ENCODE measurements at places on chromosomes 3 and 15. TPM values are rescaled to one million over a fixed set of nuclear protein-coding genes. Genes with fewer than 3 reads are reported as not detected.

- H3K36me3 ChIP-seq: no peaks in the 10 kb centered on the region
- peaks cover 6% of the 10 kb centered on the region for H3K4me1 ChIP-seq
- DNase-seq: no peak
- H3K27ac ChIP-seq: no peak overlapping the region
- no peak overlapping the region for H3K4me3 ChIP-seq
Observed at GRCh38 chr3:13027154-13027553, 46.1 kb downstream of the IQSEC1 start.

DNA sequence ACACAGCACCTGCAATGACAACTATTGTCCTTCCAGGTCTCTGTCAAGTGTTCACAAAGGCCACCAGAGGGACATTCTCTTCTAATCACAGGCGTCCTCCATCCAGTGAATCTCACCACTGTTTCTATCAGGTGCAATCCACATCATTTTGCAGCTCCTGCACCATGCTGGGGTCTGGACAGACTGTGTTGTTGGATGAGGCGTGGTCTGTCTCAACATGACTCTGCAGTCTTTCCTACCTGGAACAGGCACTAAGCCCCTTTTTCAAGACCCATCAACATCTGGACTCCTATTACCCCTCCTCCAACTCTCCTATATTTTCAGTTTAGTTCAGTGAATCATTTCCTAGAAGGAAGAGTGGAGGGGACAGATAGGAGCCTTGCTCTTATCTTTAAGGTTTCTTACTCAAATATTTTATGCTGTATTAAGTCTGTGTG is 31.5 kb upstream of the VEPH1 start:
- no peak overlapping the region for H3K4me3 ChIP-seq
- H3K27me3 ChIP-seq: no peaks in the 10 kb centered on the region
- H3K36me3 ChIP-seq: no peaks in the 10 kb centered on the region
- no peaks in the 10 kb centered on the region for H3K4me1 ChIP-seq
- H3K27ac ChIP-seq: no peak overlapping the region
- DNase-seq: no peak

- no peaks in the 10 kb centered on the region for H3K4me1 ChIP-seq
- H3K36me3 ChIP-seq: no peaks in the 10 kb centered on the region
- no peak for DNase-seq
- no peaks in the 10 kb centered on the region for H3K27me3 ChIP-seq
Observed at GRCh38 chr3:136651581-136651980, 100.6 kb downstream of the STAG1 start.

DNA sequence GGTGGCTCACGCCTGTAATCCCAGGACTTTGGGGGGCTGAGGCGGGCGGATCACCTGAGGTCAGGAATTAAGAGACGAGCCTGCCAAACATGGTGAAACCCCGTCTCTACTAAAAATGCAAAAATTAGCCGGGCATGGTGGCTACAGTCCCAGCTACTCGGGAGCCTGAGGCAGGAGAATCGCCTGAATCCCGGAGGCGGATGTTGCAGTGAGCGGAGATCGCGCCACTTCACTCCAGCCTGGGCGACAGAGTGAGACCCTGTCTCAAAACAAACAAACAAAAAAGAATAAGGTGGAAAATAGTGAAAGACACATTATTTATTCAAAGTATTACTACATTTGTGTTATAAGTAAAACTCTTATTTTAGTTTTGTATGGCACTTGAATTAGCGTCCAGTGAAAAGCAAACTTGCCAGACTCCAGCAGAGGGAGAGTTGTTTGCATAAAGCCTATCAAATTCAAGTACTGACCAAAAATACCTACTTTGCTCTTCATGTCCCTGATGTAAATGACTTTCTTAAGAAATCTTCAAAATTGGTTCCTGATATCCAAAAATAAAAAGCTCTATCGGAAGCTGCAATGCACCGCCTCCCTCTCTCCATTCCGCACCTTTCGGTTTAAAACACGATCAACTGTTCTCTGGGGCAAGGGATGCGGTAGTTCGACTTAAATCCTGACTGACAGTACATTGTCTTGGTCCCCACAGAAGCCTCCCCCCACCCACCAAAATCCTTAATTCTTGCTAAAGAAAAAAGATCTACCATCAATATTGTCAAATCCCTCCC is 1.2 kb downstream of the TRPM7 start:
- H3K27me3 ChIP-seq: no peaks in the 10 kb centered on the region
- no peak for DNase-seq
- peak overlapping the region; percentile 96 for H3K27ac ChIP-seq

Gene TRH
- not detected for total RNA-seq

- H3K4me3 ChIP-seq: no peak overlapping the region
- no peaks in the 10 kb centered on the region for H3K4me1 ChIP-seq
- H3K27me3 ChIP-seq: no peaks in the 10 kb centered on the region
- H3K27ac ChIP-seq: no peak overlapping the region
Observed at GRCh38 chr3:71260782-71261181, 322.7 kb downstream of the FOXP1 start.

DNA sequence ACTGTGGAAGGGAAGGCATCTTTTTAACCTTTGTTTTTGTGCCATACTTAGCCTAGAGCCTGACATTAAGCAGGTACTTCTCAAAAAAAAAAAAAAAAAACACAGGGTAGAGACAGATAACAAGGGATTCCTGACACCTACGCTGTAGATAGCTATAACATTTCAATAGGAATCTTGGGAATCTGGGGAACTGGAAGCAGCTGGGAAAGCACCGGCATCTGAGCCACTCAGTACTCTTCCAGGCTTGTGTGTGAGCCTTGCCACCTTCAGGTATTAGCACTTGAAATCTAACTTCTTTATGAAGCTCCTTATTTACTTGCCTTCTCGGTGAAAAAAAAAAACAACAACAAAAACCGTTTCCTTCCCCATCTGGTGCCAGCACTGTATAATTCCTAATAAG is 46.8 kb downstream of the PIK3CA start:
- H3K4me1 ChIP-seq: peaks cover 25% of the 10 kb centered on the region
- no peak overlapping the region for H3K27ac ChIP-seq
- peaks cover 3% of the 10 kb centered on the region for H3K36me3 ChIP-seq
- H3K27me3 ChIP-seq: no peaks in the 10 kb centered on the region
- no peak overlapping the region for H3K4me3 ChIP-seq
- no peak for DNase-seq

GRCh38 chr3:175111036-175111435 is 251.9 kb downstream of the NAALADL2 start:
- no peak overlapping the region for H3K27ac ChIP-seq
- no peak overlapping the region for H3K4me3 ChIP-seq
- no peaks in the 10 kb centered on the region for H3K27me3 ChIP-seq

Gene SLCO2A1
- total RNA-seq: 1.2 TPM

Gene MYH15
- total RNA-seq: 0.13 TPM

GRCh38 chr3:354432-354831 is 157.9 kb downstream of the CHL1 start:
- H3K27ac ChIP-seq: no peak overlapping the region
- H3K36me3 ChIP-seq: no peaks in the 10 kb centered on the region
- DNase-seq: no peak
- peaks cover 23% of the 10 kb centered on the region for H3K4me1 ChIP-seq
- no peak overlapping the region for H3K4me3 ChIP-seq

GRCh38 chr3:31105011-31105410 is 210.6 kb upstream of the GADL1 start:
- H3K4me3 ChIP-seq: no peak overlapping the region
- no peaks in the 10 kb centered on the region for H3K27me3 ChIP-seq
- DNase-seq: no peak
- H3K27ac ChIP-seq: no peak overlapping the region
- no peaks in the 10 kb centered on the region for H3K36me3 ChIP-seq

GRCh38 chr15:58590236-58590635 is 158.4 kb downstream of the LIPC start:
- no peak for DNase-seq
- no peak overlapping the region for H3K27ac ChIP-seq
- no peak overlapping the region for H3K4me3 ChIP-seq
- no peaks in the 10 kb centered on the region for H3K27me3 ChIP-seq
- H3K4me1 ChIP-seq: no peaks in the 10 kb centered on the region

- DNase-seq: no peak
- H3K4me3 ChIP-seq: peak overlapping the region; percentile 58
- H3K27me3 ChIP-seq: peaks cover 9% of the 10 kb centered on the region
- peaks cover 3% of the 10 kb centered on the region for H3K4me1 ChIP-seq
- no peaks in the 10 kb centered on the region for H3K36me3 ChIP-seq
Observed at GRCh38 chr15:64774037-64774628, 1.3 kb downstream of the RBPMS2 start.

DNA sequence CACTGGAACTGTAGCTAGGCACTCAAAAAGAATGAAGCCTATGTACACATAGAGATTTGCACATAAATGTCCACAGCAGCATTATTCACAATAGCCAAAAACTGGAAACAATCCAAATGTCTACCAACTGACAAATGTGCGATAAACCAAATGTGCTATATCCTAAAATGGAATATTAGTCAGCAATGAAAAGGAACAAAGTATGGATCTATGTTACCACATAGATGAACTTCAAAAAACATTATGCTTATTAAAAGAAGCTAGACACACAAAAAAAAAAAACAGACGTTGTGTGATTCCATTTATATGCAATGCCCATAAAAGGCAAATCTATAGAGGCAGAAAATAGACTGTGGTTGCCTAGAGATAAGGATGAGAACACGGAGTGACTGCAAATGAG is 39.7 kb downstream of the SRGAP3 start:
- H3K36me3 ChIP-seq: no peaks in the 10 kb centered on the region
- DNase-seq: no peak
- H3K4me3 ChIP-seq: no peak overlapping the region
- peaks cover 3% of the 10 kb centered on the region for H3K4me1 ChIP-seq

Gene SPINK8
- total RNA-seq: not detected

DNA sequence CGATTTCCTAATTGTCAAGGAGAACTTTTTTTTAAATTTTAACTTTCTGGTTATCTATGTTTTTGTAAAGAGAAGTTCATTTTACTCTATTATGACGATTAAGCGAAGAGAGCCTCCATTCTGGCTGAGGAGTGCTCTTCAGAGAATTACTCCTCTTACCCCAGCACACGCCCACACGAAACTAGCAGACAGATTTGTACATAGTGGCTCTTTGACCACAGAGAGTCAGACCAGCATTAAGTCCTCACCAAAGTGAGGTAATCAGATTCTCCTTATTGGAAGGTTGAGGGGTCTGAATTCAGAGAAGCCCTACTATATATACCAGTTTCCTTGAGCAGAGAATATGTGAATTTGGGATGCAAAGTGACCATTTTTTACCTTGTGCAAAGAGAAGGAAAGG is 204.8 kb upstream of the TSC22D2 start:
- no peaks in the 10 kb centered on the region for H3K4me1 ChIP-seq
- no peak for DNase-seq
- no peaks in the 10 kb centered on the region for H3K36me3 ChIP-seq
- no peak overlapping the region for H3K27ac ChIP-seq

- no peak within 1 kb of the TSS for H3K4me3 ChIP-seq
- H3K27ac ChIP-seq: no peak within 1 kb of the TSS
- no peaks in the 10 kb centered on the region for H3K27me3 ChIP-seq
- no peaks in the 10 kb centered on the region for H3K4me1 ChIP-seq
- DNase-seq: no peak
- no peaks in the 10 kb centered on the region for H3K36me3 ChIP-seq
Observed at GRCh38 chr3:139020868-139021234, at the start of gene PRR23B. Gene PRR23B (minus strand): TSS chr3:139020926. CDS start chr3:139020661, 265 bp downstream.

Gene GATM
- 92.1 TPM for total RNA-seq

DNA sequence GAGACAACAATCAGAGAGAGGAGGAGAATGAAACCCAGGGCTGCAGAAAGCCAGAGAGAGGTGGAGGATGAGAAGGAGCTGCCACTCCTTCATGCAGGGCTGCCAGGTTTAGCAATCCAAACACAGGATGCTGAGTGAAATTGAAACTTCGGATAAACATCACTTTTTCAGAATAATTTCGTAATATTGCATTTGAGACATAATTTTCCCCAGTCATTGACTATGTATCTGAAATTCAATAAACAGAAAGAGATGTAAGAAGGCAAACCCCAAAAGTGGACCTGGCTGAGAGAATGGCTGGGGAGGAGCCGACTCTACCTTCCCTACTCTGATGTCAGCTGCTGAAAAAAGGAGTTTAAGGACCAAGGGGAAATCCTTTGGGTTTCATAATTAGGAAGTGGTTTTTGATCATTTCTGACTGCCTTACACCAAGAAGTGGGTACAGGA is 33.8 kb downstream of the SLC9A9 start:
- H3K36me3 ChIP-seq: no peaks in the 10 kb centered on the region
- peak; percentile 38 for DNase-seq
- peak overlapping the region; percentile 16 for H3K27ac ChIP-seq
- H3K4me1 ChIP-seq: peaks cover 7% of the 10 kb centered on the region
- no peak overlapping the region for H3K4me3 ChIP-seq

Gene TOPAZ1
- not detected for total RNA-seq

Gene MORC1
- not detected for total RNA-seq

DNA sequence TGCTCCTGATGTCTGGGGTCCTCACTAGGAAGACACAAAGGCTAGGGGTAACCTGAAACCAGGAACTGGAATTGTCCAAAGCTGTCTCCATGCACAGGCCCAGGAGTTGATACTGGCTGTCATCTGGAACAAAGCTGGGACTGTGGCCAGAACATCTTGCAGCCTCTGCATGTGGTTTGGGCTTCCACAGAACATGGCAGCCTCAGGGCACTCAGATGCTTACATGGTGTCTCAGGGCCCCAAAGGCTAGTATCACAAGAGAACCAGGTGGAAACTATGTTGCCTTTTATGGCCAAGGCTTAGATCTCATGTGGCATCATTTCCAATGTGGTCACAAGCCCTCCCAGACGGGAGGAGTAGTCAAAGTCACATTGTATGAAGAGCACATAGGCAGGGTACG is 335.2 kb upstream of the TRIM42 start:
- no peak for DNase-seq
- no peaks in the 10 kb centered on the region for H3K27me3 ChIP-seq
- H3K36me3 ChIP-seq: no peaks in the 10 kb centered on the region
- H3K27ac ChIP-seq: no peak overlapping the region

DNA sequence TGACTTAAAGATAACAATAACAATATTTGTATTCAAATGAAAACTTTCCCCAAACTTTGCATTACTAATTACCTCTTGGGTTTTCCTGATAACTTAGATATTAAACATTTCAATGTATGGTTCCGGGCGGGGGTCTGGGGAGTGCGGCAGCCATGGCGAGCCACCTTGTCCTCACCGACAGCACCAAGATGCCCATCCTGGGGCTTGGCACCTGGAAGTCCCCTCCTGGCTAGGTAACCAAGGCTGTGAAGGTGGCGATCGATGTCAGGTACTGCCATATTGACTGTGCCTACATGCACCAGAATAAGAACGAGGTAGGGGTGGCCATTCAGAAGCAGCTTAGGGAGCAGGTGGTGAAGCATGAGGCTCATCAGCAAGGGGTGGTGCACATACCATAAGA is 478.7 kb downstream of the CNTN3 start:
- H3K4me1 ChIP-seq: no peaks in the 10 kb centered on the region
- no peaks in the 10 kb centered on the region for H3K36me3 ChIP-seq
- H3K27ac ChIP-seq: no peak overlapping the region
- H3K4me3 ChIP-seq: no peak overlapping the region
- no peaks in the 10 kb centered on the region for H3K27me3 ChIP-seq
- no peak for DNase-seq
